Activated CD4-positive, alpha-beta T cell treated with anti-CD3 and anti-CD28 coated beads, Interleukin-2, amount 50 U/mL, for 1 hour (primary cell): ENCODE measurements at places on chromosomes 5 and 9.

DNA sequence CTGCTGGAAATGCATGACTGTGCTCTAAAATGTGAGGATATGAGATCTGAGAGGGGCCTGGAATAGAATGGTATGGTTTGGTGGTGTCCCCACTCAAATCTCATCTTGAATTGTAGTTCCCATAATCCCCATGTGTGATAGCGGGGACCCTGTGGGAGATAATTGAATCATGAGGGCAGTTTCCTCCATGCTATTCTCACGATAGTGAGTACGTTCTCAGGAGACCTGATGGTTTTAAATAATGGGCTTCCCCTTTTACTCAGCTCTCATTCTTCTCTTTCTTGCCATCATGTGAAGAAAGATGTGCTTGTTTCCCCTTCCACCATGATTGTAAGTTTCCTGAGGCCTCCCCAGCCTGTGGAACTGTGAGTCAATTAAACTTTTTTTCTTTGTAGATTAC lies 133.6 kb upstream of the ADAMTS16 start:
- DNase-seq: no peak

GRCh38 chr9:114484854-114485443 lies 20.3 kb downstream of the WHRN start:
- peak; percentile 19 for DNase-seq

GRCh38 chr9:88179062-88179521 lies 40.8 kb upstream of the SPATA31C2 start:
- no peak for DNase-seq

DNA sequence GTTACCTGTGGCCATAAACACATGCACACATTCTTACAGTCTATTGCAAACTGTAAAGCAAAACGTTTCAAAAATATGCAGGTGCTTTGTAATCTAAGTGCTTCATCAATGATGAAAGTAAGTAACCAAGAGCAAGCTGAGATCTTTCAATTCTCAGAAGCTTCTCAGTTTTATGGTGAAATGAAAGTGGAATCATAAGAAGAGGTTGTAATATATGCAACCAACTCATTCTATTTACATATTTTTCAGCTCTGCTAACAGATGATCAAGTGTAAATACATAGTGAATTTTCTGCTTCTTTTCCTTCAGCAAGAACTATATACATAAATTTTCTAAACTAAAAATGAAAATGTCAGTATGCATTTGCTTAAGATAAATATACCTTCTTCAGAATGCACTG lies 33.1 kb upstream of the PRDM9 start:
- no peak for DNase-seq

DNA sequence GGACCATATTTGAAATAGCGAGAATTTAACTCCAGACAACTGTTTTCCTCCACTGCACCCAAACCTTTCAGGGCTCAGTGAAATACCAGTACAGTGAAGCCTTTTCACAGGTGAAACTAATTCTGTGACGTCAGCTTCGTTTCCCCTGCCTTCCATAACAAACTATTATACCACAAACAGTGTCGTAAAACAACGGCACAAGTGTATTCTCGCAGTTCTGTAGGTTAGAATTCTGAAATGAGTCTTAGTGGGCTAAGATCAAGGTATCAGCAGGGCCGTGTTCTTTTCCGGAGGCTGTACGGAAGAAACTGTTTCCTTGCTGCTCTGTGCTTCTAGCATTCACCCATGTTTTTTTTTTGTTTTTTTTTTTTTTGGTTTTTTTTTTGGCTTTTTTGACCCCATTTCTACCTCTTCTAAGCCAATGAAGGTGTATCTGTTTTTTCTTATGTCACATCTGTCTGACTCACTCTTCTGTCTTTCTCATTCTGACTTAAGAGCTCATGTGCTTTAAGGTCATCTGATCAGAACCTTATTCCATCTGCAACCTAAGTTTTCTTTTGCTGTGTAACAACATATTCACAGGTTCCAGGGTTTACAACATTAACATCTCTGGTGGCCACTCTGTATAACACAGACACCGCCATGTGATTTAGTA lies 20.1 kb downstream of the ISOC1 start:
- DNase-seq: no peak

DNA sequence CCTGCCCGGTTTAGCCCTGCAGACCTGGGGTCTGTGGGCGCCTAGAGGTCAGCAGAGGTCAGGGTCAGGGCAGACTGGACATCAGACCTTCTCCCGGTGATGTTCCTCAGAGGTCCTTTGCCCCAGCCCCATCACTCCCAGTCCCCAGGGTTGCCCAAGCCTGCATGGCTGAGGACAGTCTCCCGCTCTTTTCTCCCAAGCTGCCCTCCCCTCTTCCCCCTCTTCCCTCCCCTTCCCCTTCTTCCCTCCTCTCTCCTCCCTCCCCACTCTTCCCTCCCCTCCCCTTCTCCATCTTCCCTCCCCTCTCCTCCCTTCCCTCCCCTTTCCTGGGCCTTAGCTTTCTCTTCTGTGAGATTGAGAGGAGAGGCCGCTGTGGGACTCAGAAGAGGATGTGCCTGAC lies 10.4 kb downstream of the LHX3 start:
- no peak for DNase-seq

DNA sequence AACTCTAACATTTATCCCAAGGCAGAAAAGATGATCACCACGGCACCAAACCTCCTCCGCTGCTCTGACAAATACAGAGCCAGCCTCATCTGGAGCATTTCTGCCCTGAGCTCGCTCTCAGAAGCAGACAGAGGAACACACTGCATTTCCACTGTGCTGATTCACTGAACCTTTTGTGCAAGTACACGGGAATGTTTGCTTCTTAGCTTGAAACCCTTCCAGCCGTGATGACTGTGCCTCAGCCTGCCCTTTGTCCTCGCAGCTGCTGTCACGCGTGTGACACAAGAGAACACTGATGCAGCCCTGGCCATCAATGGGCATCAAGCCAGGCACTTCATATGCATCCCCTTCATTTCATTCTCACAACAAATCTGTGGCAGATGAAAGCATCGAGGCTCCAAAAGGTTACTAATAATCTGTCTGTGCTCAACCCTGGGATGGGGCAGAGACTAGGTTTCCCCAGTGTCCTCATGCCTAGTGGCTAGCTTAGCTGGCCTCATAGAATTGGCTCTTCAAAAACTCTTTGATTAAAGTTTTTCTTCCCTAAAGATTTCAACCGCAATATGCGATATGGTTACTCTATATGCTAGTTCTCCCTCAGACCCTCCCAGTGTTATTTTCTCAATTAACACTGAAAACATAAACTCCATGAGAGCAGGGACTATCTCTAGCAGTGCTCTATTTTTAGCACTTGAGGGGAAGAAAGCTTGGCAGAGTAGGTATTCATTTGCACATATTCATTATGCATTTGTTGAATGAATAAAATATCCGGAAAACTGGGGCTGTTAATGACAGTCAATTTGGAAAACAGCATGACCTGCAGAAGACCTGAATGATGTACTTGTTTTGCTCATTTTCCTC lies 7.3 kb downstream of the CDC14B start:
- DNase-seq: no peak

GRCh38 chr5:65919773-65920172 lies 6.6 kb upstream of the ERBIN start:
- no peak for DNase-seq

DNA sequence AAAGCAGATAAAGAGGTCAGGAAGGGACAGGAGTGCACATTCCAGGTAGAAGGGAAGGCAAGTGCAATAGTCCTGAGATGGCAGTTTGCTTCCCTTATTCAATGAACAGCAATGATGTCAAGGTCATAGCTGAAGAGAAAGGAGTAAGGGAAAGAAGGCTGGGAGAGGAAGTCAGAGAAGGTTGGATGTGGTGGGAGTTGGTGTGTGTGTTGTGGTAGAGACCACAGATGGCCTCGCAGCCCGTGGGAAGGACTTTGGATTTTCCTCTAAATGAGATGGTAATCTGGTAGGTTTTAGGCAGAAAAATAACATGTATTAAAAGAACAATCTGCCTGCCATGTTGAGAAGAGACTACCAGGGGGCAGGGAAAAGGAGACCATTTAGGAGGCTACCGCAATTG lies 25.1 kb upstream of the LPAR1 start:
- DNase-seq: no peak

DNA sequence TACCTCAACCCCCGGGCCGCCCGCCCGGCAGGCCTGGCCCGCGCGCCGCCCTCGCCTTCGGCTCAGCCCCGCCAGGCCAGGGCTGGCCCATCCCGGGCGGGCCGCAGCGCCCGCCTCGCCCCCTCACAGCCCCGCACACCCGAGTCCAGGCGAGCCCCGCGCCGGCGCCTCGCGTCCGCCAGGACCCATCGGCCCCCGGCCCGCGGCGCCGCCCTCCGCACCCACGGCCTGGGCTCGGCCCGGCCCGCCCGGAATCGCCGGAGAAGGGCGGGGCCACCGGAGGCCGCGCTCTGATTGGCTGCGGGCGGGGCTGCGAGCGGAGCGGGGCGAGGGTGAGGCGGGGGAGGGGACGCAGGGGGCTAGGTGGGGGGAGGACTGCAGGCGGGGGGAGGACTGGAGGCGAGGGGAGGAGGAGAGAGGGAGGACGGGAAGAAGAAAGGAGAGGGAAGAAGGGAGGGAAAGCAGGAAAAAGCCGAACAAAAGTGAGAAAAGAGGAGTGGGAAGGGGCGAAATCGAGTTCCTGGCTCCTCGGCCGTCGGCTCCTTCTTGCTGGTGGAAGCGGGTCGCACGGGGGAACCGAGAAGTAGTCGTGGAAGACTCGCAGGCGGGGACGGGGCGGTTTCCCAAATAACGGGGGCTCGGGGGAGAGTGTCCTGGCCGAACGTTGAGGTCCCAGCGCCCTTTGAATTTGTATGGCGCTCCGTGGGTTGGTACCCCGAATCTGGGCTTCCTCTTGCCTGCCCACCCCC lies 472 bp upstream of the UBTD2 start:
- peak; percentile 71 for DNase-seq

GRCh38 chr9:37144762-37145161 lies 24.4 kb downstream of the ZCCHC7 start:
- DNase-seq: no peak
